COLO829 (cell line): ENCODE measurements at places on chromosomes 1 and 21.

- no peak for DNase-seq
Observed at GRCh38 chr1:51627672-51628071, 10.8 kb downstream of the OSBPL9 start.

- DNase-seq, result no peak
Observed at GRCh38 chr1:212683357-212683722, 16.3 kb downstream of the BATF3 start.

DNA sequence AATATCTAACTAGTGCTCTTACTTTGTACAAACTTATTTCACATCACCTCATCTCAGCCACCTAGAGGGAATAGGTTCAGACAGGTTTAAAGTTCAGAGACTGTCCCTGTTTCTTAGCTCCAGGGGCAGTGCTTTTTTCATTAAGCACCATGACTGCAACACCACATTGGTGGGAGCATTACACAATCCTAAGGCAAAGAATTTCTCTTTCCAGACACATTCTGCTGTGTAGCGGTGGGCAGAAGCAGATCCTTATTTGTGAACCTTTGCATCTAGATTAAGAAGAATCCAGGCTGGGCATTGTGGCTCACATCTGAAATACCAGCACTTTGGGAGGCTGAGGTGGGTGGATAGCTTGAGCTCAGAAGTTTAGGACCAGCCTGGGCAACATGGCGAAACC is 16.1 kb downstream of the LCA5L start:
- DNase-seq, result no peak

- no peak for DNase-seq
Observed at GRCh38 chr1:167412072-167412471, 106.3 kb downstream of the CD247 start.

- no peak for DNase-seq
Observed at GRCh38 chr1:161096015-161096414, 2.1 kb upstream of the KLHDC9 start.

DNA sequence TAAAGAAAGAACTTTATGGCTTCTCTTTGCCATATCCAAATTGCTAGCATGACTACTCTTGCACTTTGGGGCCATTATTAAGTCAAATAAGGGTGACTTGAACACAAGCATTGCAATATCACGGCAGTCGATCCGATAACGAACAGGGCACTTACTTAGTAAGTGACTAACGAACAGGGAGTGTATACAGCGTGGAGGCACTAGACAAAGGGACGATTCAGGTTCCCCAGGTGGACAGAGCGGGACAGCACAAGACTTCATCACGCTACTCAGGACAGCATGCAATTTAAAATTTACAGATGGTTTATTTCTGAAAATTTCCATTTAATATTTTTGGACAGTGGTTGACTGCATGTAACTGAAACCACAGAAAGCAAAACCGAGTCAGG is 5.4 kb upstream of the PITHD1 start:
- no peak for DNase-seq

DNA sequence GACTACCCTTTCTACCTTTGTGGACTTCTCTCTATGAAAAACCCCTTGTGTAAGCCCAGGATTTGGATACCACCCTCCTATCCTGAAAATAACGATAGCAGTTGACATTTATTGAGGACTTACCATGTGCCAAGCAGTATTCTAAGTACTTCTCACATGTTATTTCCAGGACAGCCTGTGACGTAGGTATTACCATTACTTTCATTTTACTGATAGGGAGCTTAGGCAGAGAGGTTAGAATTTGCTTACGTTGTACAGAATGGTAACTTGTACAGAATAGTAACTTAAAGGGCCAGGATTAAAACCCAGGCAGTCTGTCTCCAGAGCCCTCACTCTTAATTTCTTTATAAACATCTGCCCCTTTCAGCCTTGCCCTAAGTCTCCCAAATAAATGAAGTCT is 138.3 kb downstream of the NTMT2 start:
- DNase-seq, result no peak

- DNase-seq, result no peak
Observed at GRCh38 chr1:230753586-230754251, 6.5 kb downstream of the CAPN9 start.

GRCh38 chr1:82927753-82928152 is 1071.2 kb downstream of the TTLL7 start:
- DNase-seq, result no peak

- no peak for DNase-seq
Observed at GRCh38 chr1:81730881-81731280, 69.9 kb upstream of the ADGRL2 start.

DNA sequence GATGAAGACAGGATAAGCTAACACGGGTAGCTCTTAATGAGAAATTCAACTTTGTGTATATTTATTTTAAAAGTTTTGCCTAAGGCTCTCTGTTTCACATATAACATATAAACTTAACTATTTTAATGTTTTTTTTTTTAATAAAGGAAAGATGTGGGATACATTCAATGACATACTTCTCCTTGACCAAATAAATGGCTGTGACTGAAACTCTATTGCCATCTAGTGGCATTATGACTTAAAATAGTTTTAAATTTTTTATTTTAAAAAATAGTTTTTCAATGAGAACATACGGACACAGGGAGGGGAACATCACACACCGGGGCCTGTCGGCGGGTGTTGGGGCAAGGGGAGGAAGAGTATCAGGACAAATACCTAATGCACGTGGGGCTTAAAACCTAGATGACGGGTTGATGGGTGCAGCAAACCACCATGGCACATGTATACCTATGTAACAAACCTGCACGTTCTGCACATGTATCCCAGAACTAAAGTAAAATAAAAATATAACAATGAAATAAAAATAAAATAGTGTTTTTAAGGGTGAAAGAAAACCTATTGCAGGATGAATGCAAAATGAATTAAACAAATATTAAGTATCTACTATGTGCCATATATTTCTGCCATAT is 83.4 kb downstream of the LYST start:
- DNase-seq, result no peak

GRCh38 chr1:220970311-220970710 is 91.1 kb downstream of the HLX start:
- DNase-seq, result no peak

GRCh38 chr21:41048623-41049022 is 119.3 kb upstream of the BACE2 start:
- peak; percentile 82 for DNase-seq

DNA sequence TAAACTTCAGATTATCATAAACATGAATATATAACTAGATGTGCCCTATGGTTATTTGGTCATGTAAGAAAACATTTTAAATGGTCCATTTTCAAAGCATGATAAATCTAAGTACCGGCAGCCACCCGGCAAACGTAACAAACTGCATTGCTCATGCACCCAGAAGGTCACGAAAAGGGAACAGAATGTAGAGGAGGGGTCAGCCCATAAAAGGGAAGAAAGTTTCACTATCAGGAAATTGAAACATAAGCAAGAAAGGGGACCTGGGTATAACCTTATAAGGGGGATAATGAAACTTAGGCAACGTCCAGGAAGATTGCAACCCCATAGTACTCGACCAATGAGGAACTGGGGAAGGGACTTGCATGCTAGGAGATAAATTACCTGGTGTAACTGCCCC is 421.2 kb upstream of the ZRANB2 start:
- no peak for DNase-seq

- no peak for DNase-seq
Observed at GRCh38 chr1:183911285-183911684, 106.4 kb downstream of the RGL1 start.

GRCh38 chr1:8712413-8713231 is 104.8 kb downstream of the RERE start:
- DNase-seq, result peak; percentile 92

DNA sequence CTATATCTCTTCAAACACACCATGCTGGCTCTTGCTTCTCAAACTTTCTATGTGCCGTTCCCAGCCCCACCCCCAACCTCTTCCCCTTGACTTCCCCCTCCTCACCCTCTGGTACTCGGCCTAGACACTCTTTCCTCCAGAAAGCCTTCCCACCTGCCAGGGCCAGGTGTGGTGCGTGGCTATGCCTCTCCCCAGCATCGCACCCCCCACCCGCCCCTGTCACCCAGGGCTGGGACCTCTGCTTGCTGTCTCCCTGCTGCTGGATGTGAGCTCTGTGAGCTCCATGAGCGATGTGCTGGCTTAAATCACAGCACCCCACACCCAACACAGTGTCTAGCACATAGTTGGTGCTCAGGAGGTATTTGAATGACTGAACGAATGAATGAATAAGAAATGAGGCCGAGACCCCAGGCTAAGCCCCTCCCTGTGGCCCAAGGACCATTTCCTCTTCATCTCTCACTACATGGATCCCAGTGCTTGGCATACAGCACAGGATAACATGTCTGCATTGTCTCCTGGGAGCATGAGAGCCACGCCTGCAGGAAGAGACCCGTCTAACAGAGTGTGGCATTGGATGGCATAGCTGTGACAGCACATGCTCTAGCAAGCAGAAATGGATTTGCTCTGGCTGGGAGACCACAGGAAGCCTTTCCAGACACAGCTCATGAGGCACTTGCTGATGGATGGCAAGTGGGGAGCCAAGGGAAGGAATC is 19.7 kb downstream of the TNNT2 start:
- DNase-seq, result no peak

DNA sequence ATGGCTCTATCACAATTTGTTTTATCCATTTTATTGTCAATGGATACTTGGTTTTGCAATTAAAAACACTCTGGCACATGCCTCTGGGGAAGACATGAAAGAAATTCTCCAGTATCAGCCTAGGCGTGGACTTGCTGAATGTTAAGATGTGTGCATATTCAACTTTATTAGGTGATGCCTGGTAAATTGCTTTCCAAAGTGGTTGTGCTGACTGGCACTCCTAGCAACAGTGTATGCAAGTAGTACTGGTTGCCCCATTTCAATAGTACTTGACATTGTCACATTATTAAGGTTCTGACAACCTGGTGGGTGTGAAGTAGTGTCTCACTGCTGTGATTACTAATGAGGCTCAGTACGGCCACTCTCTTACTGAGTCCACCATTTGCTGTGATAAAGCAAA is 48.1 kb downstream of the BEND5 start:
- no peak for DNase-seq

DNA sequence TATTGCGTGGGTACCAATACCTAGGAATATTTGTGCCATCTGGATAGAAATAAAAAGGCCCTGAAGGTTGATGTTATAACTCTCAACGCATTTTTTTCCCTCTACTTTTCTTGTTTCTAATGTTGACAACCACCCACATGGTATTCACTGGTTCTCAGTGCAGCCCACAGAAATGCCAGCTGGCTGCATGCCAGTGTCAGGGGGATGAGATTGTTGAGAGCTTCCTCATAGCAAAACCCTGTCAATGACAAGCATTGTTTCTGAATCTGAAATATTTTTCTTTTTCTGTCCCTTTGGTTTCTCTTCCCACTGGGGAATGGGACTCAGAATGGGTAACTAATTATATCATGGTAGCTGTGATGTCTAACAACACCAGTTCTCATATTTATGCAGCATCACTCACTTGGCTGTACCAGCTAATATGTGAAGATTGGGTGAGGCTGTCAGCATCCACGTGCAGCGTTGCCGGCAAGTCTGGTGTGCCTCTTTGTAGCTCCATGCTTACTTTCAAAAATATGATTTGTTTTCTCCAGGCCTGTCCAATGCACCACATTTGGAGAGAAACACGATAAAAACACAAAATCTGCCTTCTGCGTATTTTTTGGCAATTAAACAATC is 284.6 kb downstream of the PTBP2 start:
- peak; percentile 53 for DNase-seq

- no peak for DNase-seq
Observed at GRCh38 chr21:45537746-45538291, 4.4 kb downstream of the SLC19A1 start.

GRCh38 chr1:61158591-61158990 is 76.2 kb downstream of the NFIA start:
- no peak for DNase-seq

GRCh38 chr1:171477804-171478203 is 7.5 kb upstream of the PRRC2C start:
- DNase-seq, result no peak

GRCh38 chr21:25373126-25374082 is 233.9 kb downstream of the MRPL39 start:
- DNase-seq, result no peak

GRCh38 chr1:38476111-38476849 is 383.3 kb downstream of the RRAGC start:
- no peak for DNase-seq

DNA sequence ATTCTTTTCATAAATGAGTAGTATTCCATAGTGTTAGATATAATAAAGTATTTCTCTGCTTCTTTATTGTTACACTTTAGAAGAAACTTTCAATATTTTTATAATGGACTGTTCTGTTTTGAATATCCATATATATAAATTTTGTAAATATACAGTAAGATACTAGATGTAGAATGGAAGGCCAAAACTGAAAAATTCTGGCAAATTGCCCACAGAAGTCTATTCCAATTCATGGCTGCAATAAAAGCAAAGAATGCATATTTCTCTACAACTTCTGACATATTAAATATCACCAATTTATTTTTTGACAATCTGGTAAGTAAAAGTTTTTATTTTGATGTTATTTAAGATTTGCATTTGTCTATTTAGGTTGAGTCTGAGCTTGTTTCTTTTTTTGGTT is 532.5 kb downstream of the NCAM2 start:
- DNase-seq, result no peak

DNA sequence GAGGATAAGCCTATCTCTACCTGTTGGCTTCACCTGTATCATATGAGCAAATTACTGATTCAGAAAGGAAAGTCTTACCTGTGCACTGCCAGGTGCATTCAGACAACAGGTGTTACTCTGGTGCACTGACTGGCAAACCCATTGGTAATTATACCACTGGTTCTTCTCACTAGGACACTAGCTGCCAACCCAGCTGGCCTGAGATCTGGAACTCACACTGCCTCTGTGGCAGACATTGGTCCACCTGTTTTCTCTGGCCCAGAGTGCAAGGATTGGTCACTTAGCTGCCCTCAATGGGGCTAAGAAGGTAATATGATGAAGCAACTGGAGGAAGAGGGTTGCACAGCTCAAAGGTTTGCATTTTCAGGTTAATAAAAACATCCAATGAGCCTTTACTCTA is 140.2 kb upstream of the DNAH14 start:
- DNase-seq, result no peak

DNA sequence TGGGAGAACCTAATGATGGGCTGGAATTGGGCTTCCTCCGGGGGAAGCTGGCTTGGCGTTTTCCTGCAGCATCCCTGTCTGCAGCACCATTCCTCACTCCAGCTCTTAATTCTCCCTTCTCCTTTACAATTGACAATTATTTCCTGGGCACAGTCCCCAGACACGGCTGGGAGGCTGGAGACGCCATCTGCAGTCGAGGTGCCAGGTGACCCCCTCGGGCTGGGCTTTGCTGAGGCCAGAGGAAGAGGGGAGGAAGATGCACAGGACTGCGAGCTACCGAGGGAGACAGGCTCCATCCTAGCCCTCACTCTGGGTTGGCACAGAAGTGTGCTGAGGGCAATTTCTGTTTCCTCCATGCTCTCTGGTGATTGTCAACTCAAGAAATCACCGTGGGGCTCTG is 453.8 kb downstream of the PTPRU start:
- no peak for DNase-seq
